ENCODE measurements at places on chromosomes 1 and 21. TPM values are rescaled to one million over a fixed set of nuclear protein-coding genes. Genes with fewer than 3 reads are reported as not detected.

The NUP210L gene
- total RNA-seq: under 0.01 TPM

The FAM110D gene
- not detected for total RNA-seq

The FAM72C gene
- total RNA-seq: 0.59 TPM

The FMN2 gene
- 11.2 TPM for total RNA-seq

The RGS18 gene
- total RNA-seq: 0.36 TPM

The RPS27 gene
- 1,441 TPM for total RNA-seq

The LCE1E gene
- total RNA-seq: not detected

The GJA5 gene
- not detected for total RNA-seq

The OR2L3 gene
- total RNA-seq: not detected

The KRTAP10-8 gene
- not detected for total RNA-seq

The CRNN gene
- total RNA-seq: not detected

The CLDN14 gene
- 0.29 TPM for total RNA-seq

The ENSA gene
- 66.6 TPM for total RNA-seq

The DYRK1A gene
- total RNA-seq: 93.1 TPM

The FCRL4 gene
- not detected for total RNA-seq

The S1PR1 gene
- total RNA-seq: 25.7 TPM

The C1orf105 gene
- not detected for total RNA-seq

The WDR64 gene
- total RNA-seq: not detected

The FGR gene
- total RNA-seq: 0.36 TPM

The LCE1F gene
- not detected for total RNA-seq

The CGN gene
- total RNA-seq: not detected

The PTGER3 gene
- not detected for total RNA-seq

The NEK7 gene
- total RNA-seq: 376 TPM

The C1orf216 gene
- 26.8 TPM for total RNA-seq

The APH1A gene
- 118 TPM for total RNA-seq

The KRTAP23-1 gene
- total RNA-seq: not detected

The LORICRIN gene
- total RNA-seq: not detected

The SGIP1 gene
- 17.4 TPM for total RNA-seq

The WDR77 gene
- 29.7 TPM for total RNA-seq

The F13B gene
- total RNA-seq: under 0.01 TPM

The BGLAP gene
- 2.2 TPM for total RNA-seq

The ALPL gene
- total RNA-seq: 8.0 TPM

The ABCG1 gene
- under 0.01 TPM for total RNA-seq

The BATF3 gene
- 0.59 TPM for total RNA-seq

The TARDBP gene
- 71.7 TPM for total RNA-seq

The CA14 gene
- not detected for total RNA-seq

The ARHGEF16 gene
- total RNA-seq: not detected
